ENCODE measurements at places on chromosomes 16 and 17.

- no peak for DNase-seq
Measured at GRCh38 chr16:57503366-57503765, 17.1 kb upstream of the DOK4 start.

DNA sequence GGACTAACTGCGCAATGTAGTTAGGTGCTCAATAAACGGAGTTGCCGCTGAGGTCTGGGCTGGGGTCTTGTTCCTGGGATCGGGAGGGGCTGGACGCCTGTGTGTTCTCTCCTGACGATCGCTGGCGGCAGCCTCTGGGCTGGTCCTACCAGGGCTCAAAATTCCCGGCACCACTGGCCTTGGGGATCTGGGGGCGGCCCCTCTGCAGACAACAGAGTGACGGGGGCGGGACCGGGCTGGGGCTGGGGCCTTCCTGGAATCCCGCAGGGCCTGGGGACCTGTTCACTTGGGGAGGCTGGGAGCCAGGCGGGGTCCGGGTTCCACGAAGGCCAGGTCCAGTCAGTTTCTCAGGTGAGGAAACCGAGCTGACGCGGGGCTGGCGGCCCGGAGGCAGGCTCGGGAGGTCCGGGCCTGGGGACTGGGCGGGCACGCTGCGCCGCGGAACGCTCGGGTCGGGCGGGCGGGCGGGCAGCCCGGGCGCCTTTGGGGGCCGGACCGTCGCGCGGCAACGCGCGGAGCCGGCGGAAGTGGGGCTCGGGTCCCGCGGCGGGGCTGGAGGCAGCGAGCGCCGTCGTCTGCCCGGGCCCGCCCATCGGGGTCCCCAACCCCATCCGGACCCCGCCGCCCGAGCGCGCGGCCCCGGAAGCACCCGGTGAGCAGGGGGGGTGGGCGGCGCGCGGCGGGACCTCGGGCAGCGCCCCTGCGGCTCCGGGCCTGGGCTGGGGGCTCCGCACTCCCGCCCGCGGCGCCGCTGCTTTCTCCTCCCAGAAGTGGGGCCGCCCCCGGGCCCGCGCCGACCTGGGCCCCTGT is at the start of gene PIGQ:
Gene PIGQ, plus strand, starts transcription at position 524 of the 810 bp plus-strand sequence. CDS start 4,107 bp downstream, outside the sequence.
- DNase-seq = peak; percentile 79

- DNase-seq = no peak
Measured at GRCh38 chr16:83955218-83956130, 2.4 kb downstream of the OSGIN1 start.

GRCh38 chr17:49343273-49343672 is 18.8 kb downstream of the ZNF652 start:
- DNase-seq = no peak

DNA sequence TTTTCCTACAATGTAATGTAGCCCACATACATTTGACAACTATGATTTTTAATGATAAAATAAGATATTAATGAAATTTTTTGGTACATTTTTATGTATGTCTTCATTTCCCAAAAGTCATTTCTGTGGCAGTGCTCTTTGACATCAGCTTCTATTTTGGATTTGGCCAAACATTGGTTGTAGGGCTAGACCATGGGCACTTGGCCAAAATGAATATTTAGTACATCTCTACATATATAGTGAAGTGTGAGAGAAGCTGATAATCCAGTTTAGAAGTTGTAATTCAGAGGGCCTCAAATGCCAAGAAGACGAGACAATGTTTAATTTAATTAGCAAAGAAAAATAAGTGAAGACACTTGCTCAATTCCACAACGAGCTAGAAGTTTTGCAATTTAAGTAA is 724.9 kb upstream of the SOX9 start:
- DNase-seq = no peak
